ENCODE measurements at places on chromosomes 12 and 14.

DNA sequence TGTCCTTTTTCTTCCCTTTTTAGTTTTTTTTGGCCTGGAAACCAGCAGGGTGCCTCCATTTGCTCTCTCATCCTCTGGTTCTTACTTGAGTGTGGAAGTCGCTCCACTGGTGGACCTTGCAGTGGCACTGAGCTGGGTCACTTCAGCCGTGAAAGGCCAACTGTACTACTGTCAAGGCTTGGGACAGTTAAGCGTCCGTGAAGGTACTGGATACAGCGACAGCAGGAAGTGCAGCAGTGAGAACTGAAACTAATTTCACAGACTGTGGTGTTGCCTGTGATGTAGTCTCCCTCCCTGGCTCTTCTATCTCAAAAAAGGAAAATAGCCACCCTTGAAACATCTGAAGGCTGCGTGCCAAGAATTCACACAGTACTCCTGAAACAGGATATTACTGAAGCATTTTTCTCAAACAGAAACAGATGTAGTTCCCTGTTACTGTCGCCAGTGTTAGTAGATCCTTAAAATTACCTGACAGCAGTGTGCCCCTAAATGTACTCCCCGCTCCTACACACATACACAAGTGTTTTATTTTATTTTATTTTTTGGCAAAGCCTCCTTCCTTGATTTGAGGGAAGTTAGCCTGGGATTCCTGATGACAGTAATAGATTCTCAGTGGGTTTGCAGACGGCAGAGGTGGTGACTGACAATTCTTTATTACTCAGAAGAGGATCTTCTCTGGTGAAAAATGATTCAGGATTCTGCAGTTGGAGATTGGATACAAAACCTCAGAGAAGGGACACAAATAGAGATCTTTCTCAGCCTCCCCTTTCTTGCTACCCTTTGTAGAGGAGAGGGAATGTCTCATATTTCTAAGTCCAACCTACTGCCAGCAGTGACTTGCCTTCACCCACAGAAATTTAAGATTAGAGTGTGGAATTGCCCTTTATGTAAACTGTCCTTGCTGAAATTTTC is 4.4 kb downstream of the SUSD6 start:
- peak; percentile 34 for DNase-seq

GRCh38 chr12:75727577-75727976 is 216.2 kb upstream of the KRR1 start:
- no peak for DNase-seq

GRCh38 chr12:119869720-119870119 is 7.4 kb downstream of the CIT start:
- DNase-seq: no peak

DNA sequence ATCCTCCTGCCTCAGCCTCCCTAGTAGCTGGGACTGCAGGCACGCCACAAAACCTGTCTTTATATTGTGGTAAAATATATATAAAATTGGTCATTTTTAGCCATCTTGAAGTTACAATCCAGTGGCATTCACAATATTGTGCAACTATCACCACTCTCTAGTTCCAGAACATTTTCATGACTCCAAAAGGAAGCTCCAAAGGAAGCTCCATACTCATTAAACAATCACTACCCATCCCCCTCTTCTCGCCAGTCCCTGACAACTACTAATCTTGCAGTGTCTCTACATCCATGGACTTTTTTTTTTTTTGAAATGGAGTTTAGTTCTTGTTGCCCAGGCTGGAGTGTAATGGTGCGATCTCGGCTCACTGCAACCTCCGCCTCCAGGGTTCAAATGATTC is 3.1 kb downstream of the GCH1 start:
- DNase-seq: no peak

- no peak for DNase-seq
Measured at GRCh38 chr12:103547929-103548328, 39.1 kb upstream of the STAB2 start.

DNA sequence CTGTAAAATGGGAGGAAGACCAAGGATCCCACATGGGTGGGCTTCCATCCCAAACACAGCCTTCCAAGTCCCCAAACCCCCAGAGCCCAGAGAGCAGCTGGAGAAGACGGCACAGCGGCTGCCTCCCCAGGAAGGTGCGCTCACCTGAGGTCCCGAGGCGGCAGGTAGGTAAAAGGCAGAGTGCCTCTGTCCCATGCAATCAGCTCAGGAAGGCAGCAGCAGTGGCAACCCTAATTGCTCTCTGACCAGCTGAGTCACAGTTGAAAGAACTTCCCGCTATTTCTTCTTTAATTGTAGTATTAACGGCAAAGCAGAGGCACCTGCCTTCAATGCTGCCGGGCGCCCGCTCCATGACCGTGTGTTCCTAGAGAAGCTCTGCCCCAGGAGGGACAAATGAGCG is 91.1 kb upstream of the BCL11B start:
- DNase-seq: no peak

DNA sequence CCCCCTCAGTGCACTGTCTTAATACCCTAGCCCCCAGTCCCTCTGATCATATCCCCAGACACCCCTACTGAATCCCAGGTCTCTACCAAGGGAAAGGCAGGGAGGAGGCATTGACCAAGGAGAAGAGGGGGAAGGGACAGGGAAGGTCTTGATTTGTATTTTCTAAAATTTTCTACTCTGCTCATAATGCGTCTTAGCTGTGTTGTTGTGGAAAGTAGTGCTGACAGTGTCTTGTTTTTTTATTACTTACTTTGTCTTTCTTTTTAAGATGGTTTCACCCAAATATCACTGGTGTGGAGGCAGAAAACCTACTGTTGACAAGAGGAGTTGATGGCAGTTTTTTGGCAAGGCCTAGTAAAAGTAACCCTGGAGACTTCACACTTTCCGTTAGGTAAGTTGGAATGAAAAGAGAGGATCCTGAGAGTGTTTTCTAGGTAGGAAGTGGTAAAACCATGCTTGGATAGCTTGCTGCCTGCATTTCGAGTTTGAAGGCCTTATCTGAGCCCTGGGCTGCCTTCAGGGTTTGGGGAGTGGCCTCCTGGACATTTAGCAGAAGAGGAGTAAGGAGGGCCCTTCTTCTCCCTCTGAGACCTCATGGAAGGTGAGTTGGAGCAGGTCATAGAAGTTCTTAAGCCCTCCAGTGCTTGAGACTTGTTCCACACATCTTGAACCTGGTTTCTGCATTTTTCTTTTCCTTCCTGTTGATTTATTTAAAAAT is 27.4 kb downstream of the PTPN11 start:
- DNase-seq: no peak

- DNase-seq: no peak
Measured at GRCh38 chr12:25698772-25699171, 145.7 kb upstream of the LMNTD1 start.

- DNase-seq: peak; percentile 54
Measured at GRCh38 chr14:67694791-67695393, 672 bp downstream of the RDH11 start.

DNA sequence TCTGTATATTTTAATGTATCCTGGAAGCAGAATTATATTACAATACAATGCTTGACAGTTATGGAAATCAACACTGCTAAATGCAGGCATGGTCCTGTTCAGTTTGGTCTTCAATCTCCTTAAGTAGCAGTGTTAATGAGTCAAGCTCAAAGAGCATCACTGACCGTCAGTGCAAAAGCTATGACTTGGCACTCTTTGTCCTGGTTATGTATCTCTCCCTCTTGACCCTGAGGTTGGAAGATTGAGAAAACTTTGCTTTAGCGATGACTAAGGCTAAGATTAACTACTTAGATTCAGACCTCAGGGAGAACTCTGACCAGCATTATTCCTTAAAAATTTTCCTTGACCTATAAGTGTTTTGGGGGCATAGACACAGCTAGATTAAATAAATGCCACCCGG is 10.9 kb downstream of the CLEC7A start:
- DNase-seq: no peak

GRCh38 chr12:15220451-15220850 is 766 bp downstream of the RERG start:
- DNase-seq: no peak

- DNase-seq: no peak
Measured at GRCh38 chr12:53950437-53950773, 4.3 kb upstream of the HOXC12 start.

DNA sequence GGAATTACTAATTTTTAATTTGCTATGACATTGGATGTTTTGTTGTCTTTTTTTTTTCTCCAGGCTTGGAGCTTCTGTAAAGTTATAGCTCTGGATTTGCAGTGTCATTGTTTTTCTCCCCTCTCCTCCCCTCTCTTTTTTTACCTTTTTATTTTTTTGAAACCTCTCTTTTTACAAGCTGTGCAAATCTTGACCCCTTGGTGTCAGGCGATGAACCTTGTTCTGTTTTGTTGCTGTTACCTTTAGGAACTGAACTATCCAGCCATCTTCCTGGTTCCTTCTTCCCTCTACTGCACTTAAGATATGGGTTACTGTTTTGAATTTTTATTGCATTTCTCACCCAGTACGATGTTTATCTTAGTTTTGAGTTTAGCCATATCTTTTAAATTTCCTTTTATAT is 13.7 kb downstream of the KTN1 start:
- no peak for DNase-seq

- no peak for DNase-seq
Measured at GRCh38 chr12:43155376-43155775, 396.6 kb downstream of the ADAMTS20 start.

DNA sequence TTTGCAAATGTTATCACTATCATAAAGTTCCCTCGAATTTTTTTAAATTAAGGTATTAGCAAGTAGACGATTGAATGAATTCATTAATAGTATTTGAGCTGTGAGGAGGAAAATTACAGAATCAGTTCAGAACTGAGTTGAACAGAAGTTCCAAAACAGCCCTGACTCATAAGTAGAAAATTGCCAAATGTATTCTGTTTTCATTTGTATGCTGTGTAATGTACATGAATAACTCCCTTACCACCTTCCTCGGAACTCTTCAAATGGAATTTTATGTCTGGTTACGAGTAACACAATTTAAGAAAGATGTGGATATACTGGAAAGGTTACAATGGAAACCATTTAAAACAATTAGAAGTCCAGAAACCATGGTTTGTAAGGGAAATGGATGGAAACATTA is 283.3 kb upstream of the FAR2 start:
- DNase-seq: no peak

GRCh38 chr14:91330856-91331255 is 86.4 kb upstream of the GPR68 start:
- peak; percentile 31 for DNase-seq

GRCh38 chr14:50021261-50022031 is 94.9 kb downstream of the VCPKMT start:
- DNase-seq: no peak

- DNase-seq: no peak
Measured at GRCh38 chr14:51848120-51848519, 12.3 kb upstream of the GNG2 start.

GRCh38 chr12:3863756-3864155 is 9.4 kb downstream of the PARP11 start:
- no peak for DNase-seq
